Left ventricle myocardium inferior (tissue), 1 donor: ENCODE measurements at places on chromosomes 3 and 15.
A peak's percentile ranks its signal among the peaks of the same experiment; 100 is the strongest.

- DNase-seq, result no peak
Measured at GRCh38 chr3:78235841-78236240, 1195.9 kb downstream of the ROBO2 start.

DNA sequence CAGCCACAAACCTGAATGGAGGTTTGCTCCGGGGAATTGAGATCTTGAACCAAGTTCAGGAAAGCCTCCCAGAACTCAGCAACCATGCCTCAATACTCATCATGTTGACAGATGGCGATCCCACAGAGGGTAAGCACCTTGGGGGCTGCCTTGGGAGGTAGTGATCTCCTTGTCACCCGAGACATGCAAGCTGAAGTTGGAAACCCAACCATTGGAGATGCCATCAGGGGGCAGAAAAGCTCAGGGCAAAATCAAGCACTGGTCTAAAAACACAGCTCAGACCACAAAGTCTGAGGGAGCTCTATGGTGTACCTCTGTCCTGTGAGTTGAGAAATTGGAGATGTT is 5.8 kb downstream of the ITIH1 start:
- no peak for DNase-seq

DNA sequence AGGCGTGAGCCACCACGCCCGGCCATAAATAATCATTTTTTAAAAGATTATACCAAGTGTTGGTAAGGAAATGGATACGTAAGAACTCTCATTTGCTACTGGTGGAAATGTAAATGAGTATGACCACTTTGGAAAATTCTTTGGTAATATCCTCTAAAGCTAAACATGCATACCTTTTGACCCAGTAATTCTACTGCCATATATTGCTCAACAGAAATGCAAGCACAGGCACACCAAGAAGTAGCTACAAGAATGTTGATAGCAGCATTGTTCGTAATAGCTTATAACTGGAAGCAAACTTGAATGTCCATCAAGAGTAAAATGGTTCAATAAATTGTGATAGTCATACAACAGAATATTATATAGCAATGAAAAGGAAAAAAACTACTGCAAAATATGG is 4.8 kb upstream of the CASR start:
- no peak for DNase-seq

- DNase-seq, result peak; percentile 64
Measured at GRCh38 chr3:57160076-57160764, 4.9 kb downstream of the IL17RD start.

DNA sequence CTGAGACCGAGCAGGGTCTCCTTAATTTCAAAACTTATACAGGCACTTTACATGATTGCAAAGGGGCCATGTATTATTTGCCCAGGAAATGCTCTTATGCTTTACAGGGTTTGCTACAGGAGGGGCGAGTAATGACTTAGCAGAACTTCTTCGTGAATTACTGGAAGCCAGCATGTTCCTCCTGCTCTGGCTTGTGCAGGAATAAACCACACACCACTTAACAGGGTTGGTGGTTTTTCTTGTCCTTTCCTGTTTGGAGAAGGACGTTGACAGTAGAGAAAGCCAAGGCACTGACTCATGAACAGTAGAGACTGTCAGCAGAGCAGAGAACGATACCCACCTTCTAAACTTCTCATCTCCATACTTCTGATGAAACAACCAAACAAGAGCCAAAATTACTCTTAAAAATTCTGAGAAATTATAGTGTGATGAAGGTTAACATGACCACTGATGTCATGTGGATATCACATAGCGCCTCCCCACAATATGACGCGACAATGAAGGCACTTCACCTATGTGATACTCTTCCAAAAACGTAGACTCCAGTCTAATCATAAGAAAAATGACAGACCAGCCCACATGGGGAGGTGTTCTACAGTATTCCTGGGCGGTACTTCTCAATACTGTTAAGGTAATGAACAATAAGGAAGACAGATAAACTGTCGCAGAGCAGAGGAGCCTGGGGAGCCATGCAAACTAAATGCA is 24.7 kb upstream of the MCTP2 start:
- no peak for DNase-seq
